ENCODE measurements at places on chromosomes 6 and 20.

- DNase-seq, result no peak
These were observed 212.6 kb upstream of the MAN1A1 start for GRCh38 chr6:119562168-119562567.

GRCh38 chr20:36181934-36182603 lies 27.5 kb downstream of the EPB41L1 start:
- DNase-seq, result no peak

DNA sequence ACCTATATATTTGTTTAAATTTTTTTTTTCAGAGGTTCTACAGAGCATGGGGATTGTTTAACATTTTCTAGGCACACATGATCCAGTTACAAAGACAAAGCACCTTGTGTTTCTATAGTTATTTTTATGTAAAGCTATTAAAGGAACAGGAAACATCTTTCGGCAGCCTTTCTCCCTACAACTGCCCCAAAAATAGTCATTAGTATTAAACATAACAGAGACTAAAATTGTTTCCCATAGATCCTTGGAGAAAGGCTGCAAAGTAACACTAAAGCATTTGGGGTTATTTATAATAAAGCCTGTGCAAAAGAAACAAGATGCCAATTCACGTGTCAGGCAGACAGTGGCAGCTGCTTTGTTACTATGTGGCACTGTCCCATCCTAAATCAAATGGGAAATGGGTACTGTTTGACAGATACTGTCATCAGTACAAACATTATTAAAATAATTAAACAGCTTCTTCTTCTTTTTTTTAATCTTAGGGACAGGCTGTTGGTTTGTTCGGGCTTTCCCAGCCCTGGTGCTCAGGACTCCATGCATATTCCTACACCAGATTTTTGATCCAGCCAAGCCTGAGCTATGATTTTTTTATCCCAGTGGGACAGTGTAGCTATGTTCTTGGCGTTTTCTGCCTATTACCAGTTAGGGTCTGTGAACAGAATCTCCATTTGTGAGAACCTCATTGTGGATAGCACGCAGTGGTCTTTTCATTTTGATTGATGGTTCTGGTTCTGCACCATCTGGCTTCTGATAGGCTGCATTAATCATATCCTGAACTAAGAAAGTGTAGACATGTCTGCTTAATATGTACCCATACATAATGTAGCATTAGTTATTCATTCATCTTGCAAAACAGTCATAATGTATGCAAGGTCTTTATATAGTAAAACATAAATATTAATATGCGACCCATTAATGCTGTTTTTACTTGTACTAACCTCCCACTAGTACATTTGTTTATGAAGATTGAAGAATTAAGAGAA lies 460.4 kb upstream of the SOX4 start:
- no peak for DNase-seq

DNA sequence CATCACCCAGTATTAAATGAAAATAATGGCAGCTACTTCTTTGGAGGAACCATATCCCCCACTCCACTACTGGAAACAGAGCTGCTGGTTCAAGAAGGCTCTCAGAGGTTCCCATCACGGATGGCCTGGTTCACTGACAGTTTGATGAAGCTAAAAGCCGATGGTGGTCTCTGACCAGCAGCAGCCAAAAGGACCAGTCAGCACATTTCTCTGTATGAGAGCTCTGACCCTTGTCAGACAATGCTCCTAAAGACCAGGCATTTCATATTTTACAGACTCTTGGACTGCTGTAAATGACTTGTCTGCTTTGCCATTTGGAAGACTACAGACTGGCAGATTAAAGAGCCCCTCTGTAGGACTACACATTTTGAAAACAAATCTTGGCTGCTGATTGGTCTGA lies 16.6 kb downstream of the PRKN start:
- DNase-seq, result no peak

- DNase-seq, result no peak
These were observed 17.9 kb downstream of the HLA-G start for GRCh38 chr6:29845405-29846006.

- DNase-seq, result no peak
These were observed 492.9 kb downstream of the PRKN start for GRCh38 chr6:162234631-162235030.

GRCh38 chr20:32438331-32438858 lies 80.3 kb downstream of the ASXL1 start:
- no peak for DNase-seq

- no peak for DNase-seq
These were observed 165.6 kb downstream of the GRM1 start for GRCh38 chr6:146194434-146194833.

DNA sequence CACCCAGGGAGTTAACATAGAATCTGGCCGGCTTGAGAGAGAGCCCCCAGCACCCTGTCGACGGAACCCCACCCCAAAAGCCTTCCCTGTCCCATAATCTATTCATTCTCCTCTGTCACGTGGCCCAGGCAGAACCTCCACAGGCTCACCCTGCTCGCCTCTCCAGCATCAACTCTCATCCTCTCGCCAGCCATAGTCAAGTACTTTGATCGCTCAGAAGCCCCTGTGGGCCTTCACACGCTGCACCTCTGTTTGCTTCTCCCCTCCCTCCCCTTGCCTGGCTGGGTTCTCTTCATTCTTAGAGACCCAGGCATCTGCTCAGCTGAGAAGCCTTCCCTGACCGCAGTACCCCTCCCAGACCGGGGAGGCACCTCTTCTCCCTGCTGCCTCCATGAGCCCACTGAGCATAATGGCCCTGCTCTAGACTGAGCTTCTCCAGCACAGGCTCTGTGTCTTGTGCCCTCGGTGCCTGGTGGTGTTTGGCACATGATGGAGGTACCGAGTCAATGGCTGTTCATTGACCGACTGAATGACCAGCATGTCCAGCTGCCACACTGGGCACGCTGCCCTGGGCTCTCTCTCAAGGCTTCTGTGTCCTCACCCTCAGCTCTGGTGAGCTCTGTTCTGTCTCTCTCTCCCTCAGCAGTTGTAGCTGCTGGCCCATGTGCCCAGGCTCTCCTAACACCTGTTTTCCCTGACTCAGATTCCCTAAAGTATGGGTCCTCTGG lies 33.7 kb downstream of the PKIG start:
- no peak for DNase-seq

DNA sequence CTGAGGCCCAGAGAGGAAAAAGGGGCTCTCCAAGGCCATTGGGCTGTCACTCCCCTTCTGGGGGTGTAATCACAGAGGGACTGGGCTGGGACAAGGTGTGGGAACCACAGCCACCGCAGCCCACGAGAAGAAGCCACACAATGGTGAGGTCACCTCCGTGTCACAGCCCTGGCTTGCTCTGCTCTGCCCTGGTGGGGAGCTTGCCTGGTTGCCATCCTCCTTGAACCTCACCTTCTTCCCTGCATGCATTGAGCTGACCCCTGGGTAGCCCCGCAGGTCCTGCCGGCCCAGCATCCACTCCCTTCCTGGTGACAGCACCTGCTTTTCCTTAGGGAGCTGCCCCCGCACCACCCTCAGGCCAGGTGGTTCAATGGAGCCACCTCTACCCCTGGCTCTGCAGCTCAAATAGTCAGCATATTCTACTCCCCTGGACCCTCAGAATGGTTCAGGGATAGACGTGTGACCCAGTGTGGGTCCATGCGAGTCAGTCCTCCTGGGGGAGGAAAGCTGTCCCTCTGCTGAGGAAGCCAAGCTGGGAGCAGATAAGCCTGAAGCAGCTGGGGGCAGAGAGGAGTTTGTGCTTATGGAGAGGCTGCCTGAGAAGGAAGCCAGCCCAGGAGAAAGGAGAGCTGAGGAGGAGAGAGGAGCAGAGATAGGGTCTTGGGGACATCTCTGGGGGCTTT lies 21.3 kb downstream of the RBM38 start:
- DNase-seq, result no peak

DNA sequence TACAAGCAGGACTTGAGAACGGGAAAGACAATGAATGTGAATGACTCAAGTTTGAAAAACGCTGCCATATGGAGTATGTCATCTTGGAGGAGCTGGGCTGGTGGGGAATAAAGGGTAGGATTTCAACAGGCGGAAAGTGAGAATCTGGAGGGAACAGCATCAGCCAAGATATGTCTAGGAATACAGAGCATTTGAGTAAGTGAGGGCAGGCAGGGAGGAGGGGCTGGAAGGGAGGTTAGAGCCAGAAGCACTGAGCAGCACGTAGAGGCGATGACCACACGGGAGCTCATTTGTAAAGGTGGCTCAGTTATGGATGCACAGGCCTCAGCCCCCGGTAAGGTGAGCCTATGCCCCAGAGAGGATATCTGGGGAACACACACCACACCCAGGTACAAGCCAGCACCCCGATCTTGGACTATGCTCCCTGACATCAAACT lies 115.1 kb downstream of the ZMYND8 start:
- no peak for DNase-seq

- no peak for DNase-seq
These were observed 217.1 kb downstream of the SMOC2 start for GRCh38 chr6:168658059-168658458.

DNA sequence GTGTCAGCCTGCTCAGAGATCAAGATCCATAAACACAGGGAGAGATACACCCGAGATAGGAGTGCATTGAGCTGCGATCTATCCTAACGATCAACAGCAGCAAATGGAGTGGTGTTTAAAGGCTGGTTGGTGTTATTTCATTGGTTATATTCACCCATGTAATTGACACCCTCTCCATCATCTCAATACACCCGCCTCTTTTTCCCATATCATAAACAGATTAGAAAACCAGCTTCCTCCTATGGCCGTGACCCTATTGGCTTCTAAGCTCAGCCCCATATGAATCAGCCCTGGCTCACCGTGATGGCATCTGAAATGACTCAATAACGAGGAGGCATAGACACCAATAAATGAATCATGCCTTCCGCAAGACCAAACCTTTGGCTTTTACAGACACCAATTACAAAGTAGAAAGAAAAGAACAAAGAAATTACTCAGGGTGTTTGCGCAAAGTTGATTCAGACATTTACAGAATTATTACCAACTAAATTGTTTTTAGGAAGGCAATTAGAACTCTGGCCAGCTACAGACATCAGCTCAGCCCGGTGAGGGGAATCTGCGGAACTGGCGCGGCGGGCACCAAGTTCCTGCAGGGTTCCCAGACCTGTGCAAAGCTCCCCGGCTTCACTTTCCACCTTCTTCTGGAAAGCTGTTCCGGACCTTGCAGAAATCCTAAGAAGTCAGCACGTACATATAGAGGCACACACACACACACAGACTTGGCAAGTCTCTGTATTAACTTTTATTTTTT lies 11.5 kb downstream of the PMEPA1 start:
- DNase-seq, result no peak

GRCh38 chr20:44182135-44182765 lies 4.7 kb downstream of the JPH2 start:
- no peak for DNase-seq

GRCh38 chr20:34260208-34260942 lies 19.2 kb downstream of the ASIP start:
- DNase-seq, result no peak

DNA sequence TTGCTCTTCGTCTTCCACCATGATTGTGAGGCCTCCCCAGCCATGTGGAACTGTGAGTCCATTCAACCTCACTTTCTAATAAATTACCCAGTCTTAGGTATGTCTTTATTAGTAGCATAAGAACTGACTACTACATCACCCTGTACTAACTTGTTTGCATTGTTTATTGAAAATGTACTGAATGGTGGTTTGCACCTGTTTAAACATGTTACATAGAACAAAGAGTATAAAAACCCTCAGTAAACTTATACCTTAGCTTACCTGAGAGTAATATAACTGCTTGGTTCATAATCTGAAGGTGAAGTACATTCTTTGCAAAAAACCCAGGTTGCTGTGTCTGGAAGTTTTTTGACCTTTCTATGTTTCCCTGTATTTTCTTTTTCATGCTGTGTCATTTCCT lies 777.8 kb downstream of the TBC1D32 start:
- DNase-seq, result no peak

DNA sequence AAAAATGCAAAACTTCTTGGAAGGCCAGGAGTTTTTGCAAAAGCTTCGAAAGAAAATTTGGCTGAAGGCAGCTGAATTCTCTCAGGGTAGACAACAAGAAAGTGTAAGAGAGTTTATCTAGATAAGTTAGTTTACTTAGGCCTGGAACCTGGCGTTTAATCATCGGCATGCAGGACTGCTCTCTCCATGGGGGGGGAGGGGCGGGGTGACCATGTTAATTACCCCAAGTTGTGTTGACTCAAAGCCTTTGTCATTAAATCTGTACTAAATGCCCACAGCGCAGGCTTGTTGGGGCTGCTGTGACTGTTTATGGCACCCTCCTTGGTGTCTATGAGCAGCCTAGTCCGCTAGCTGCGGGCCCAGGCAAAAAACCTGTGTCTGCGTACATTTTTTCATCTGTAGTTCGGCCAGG lies 20.1 kb upstream of the ZNF451 start:
- DNase-seq, result no peak

DNA sequence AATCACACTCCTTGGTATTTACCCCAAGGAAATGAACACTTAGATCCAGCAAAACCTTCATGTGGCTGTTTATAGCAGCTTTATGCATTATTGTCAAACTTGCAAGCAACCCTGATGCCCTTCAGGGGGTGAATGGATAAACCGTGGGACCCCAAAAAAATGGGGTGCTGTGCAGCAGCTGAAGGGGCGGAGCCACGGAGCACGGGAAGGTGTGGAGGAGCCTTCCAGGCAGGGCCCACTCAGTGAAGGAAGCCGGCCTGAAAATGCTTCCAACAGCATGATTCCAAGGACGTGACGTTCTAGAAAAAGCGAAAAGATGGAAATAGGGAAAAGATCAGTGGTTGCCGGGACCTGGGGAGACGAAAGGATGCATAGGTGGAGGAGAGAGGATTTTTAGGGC lies 25.6 kb upstream of the FRMD1 start:
- no peak for DNase-seq

DNA sequence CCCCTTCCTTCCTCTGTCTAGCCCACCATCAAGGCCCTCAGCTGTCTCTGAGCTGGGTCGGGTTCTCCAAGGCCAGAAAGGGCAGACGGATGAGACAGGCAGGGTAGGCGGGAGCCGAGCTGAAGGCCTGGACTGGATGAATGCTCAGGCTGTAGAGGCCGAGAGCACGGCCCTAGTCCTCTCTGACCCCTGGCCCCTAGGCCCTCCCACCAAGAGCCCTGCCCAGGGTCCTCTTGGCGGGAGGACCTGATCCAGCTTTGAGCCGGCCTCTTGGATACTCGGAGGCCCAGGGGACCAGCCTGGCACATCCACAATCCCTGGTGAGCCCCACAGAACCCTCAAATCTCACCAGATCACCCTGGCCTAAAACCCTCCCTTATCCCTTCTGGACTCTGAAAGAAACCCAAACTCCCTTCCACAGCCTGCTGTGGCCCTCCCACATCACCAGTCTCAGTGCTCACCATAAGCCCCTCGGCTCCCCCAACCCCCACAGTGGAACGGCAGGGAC lies 8.2 kb downstream of the ADISSP start:
- no peak for DNase-seq

GRCh38 chr20:62359043-62359490 lies 8.0 kb downstream of the LAMA5 start:
- DNase-seq, result no peak

DNA sequence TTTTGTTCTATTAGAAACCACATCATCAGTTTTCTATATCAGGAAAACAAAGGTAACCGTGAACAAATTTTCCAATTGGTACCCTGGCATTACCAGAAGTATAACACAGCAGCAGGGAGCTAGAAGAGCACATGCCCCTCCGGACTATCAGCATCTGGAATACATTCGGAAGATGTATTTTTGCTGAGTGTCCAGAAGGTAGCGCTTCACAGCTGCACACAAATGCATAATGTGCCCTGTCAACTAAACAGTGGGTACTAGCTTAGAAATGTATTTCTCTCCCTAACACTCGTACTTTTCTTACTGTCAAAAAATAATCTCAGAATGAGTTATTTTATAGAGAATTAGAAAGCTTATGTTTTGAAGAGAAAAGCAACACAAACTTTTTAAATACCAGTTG lies 77.6 kb downstream of the HUS1B start:
- DNase-seq, result no peak

GRCh38 chr6:2891768-2892170 lies 11.3 kb downstream of the SERPINB9 start:
- peak; percentile 56 for DNase-seq

Measured in T-cell (primary cell).